ENCODE measurements at places on chromosomes 12 and 14. TPM values are rescaled to one million over a fixed set of nuclear protein-coding genes. Genes with fewer than 3 reads are reported as not detected.

DNA sequence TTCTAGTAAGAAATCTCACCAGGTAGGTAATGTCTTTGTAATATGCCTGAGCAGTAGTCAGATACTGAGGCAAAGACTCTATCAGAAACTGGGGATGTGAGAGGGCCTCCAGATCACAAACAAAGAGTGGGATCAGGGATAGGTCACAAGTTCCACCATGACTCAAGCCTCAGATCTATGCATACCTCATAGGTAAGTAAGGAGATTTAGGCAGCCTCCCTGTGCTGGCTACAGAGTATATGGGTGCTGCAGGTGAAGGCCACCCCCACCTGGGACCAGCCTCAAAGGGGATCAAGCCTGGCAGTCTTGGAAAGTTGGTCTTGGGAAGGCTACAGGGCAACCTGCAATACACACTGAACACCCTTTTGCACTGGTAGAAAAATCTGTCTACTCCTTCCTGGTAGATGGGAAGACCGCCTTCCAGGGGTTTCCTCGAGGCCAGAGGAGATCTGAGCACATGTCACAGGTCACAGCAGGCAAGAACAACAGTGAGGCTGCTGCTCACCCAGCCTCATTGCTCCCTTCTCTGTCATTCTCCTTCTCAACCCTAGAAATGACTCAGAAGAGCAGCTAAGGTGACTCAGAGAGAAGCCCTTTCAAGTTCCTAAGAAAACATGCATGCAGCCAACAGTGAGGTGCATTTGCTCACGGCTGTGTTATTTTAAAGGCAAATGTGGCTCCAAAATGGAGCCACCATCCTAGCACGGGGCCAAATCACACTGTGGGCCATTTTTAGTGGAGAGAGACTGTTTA is 143.4 kb upstream of the CDKN3 start:
- H3K4me3 ChIP-seq, result no peak overlapping the region
- H3K27ac ChIP-seq, result no peak overlapping the region
- H3K36me3 ChIP-seq, result no peaks in the 10 kb centered on the region
- DNase-seq, result no peak
- H3K4me1 ChIP-seq, result no peaks in the 10 kb centered on the region

DNA sequence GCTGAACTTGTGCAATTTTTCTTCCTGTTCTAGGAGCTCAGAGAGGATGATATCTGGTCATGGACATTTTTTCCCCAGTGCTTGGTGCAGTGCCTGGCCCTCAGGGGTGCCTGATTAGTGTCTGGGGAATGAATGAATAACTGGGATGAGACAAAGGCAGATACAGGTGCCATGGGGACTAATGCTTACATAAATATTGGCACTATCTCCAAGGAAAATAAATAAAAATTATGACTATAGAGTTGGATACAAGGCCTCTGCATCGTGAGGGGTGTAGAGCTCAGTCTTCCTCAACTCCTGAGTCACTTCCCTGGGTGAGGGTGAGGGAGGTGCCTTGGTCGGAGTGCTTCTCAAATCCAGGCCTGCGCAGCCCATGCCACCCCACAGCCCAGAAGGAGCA is 188.6 kb downstream of the KCNA5 start:
- no peak for DNase-seq
- H3K36me3 ChIP-seq, result no peaks in the 10 kb centered on the region
- no peak overlapping the region for H3K27ac ChIP-seq
- H3K27me3 ChIP-seq, result peaks cover 9% of the 10 kb centered on the region
- no peaks in the 10 kb centered on the region for H3K4me1 ChIP-seq
- no peak overlapping the region for H3K4me3 ChIP-seq

- peaks cover 14% of the 10 kb centered on the region for H3K4me1 ChIP-seq
- no peak overlapping the region for H3K4me3 ChIP-seq
- peaks cover 100% of the 10 kb centered on the region for H3K27me3 ChIP-seq
- no peak overlapping the region for H3K27ac ChIP-seq
- H3K36me3 ChIP-seq, result no peaks in the 10 kb centered on the region
- no peak for DNase-seq
These were observed 7.7 kb downstream of the HOXC8 start for GRCh38 chr12:54016478-54016964.

HOTAIR gene
- total RNA-seq, result not detected

DNA sequence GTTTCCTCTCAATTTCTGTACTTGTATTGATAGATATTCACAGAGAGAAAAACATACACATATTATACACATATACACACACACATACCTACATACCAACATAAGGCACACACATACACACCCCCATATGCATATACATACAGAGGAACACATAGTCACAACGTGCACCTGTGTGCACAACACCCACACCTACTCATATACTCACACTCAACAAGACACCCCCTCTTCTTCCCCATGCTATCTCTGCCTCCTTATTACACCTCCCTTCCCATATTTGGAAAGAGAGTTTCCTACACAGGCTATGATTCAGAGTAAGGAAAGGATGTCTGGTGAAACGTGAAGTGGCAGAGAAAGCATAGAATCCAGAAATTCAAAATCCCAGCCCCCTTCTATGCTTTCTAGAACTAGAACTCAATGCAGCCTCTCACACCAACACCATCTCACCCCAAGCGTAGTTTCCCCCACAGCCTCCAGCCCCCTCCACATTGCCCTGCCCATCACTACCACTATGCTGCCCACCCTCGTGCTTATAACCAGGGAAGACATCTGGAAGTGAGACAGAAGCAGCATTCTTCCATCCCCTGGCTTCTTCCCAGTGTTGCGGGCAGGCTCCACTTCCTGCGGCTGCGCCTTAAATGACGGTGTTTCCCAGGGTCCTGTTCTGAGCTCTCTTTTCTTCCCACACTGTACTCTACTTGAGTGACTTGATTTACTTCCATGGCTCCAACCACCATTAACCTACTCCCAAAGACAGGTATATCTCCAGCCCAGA is 2.4 kb downstream of the RNASE8 start:
- H3K36me3 ChIP-seq, result no peaks in the 10 kb centered on the region
- H3K27ac ChIP-seq, result no peak overlapping the region
- H3K27me3 ChIP-seq, result no peaks in the 10 kb centered on the region
- no peaks in the 10 kb centered on the region for H3K4me1 ChIP-seq

DNA sequence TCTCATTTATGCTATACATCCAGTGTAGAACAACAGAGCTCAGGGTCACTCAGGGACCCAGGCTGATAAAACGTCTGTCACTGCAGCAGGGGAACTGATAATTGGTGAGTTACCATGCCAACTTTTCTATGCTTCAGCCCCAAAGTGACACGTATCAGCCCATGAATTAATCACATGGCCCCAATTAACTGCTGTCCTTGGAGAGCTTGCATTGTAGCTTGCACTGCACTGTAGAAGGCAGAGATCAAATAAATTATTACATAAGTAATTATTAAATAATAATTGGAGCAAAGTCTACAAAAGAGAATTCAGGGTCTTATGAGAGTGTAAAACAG is 144.6 kb downstream of the SUDS3 start:
- H3K4me3 ChIP-seq, result no peak overlapping the region
- H3K27ac ChIP-seq, result no peak overlapping the region
- DNase-seq, result no peak
- no peaks in the 10 kb centered on the region for H3K36me3 ChIP-seq
- H3K4me1 ChIP-seq, result peaks cover 4% of the 10 kb centered on the region

DNA sequence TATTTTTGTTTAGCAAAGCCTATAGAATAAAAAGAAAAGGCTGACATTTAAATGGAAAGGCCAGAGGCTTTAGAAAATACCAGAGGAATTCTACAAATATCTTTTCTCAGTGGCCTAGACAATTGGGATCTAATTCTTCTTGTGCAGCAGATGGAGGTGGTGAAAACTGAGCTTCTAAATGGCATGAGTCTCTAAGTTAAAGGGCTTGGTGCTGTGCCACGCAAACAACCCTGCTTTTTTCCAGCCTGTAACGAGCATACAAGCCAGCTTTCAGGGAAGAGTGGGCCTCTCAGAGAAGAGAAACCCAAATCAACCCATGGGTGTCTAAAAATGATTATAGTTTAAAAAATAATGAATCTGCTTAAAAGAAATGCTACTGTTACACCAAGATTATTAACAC is 237.9 kb upstream of the NAV3 start:
- no peaks in the 10 kb centered on the region for H3K4me1 ChIP-seq
- DNase-seq, result no peak
- no peak overlapping the region for H3K27ac ChIP-seq

DNA sequence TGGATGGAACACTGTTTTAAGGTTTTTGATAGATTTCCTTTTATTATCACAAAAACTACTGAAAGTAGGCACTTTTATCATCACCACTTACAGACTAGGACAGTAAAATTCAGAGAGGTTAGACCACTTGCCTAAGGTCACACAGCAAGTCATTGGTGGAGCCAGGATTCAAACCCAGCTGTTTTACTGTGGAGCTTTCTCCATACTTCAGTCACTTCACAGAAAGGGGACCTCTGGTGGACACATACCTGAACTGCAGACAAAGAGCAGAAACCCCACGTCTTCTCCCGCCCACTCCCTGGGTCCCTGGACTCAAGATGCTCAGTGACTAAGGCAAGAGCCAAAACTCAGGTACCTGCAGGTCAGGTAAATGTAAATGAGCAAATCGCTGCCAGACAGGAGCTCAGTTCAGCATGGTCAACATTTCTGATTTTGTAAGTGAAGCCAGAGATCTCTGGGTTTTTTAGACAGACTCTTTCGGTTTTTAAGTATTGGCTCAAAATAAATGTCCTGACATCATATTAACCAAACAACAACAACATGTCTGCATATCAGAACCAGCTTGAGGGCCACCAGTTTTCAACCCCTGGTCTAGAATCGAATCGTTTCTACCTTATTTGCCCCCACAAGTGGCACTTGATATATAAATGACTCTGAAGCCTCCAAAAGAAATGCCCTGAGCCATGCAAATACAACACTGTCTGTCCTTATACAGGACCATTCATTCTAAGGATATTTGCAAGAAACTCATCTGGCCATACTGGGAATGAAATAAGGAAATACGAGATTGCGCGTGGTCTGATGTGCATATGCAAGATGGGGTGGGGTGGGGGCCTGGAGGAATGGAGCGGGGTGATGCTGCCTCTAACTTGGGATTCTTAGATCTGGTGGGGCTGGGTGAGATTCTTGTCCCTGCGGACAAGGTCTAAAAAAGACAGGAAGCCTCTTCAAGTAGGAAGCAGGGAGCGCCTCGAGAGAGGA is 110.9 kb downstream of the KSR2 start:
- H3K27me3 ChIP-seq, result peaks cover 6% of the 10 kb centered on the region
- H3K4me1 ChIP-seq, result no peaks in the 10 kb centered on the region
- H3K4me3 ChIP-seq, result no peak overlapping the region
- H3K27ac ChIP-seq, result no peak overlapping the region
- no peaks in the 10 kb centered on the region for H3K36me3 ChIP-seq
